Hindlimb muscle (tissue), 1 donor: ENCODE measurements at places on chromosomes 5 and 9.

DNA sequence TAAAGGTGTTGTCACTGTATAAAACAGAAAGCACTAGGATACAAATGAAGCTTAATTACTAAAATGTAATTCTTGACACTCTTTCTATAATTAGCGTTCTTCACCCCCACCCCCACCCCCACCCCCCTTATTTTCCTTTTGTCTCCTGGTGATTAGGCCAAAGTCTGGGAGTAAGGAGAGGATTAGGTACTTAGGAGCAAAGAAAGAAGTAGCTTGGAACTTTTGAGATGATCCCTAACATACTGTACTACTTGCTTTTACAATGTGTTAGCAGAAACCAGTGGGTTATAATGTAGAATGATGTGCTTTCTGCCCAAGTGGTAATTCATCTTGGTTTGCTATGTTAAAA, 43.8 kb downstream of the NDFIP1 start:
- no peak for DNase-seq

DNA sequence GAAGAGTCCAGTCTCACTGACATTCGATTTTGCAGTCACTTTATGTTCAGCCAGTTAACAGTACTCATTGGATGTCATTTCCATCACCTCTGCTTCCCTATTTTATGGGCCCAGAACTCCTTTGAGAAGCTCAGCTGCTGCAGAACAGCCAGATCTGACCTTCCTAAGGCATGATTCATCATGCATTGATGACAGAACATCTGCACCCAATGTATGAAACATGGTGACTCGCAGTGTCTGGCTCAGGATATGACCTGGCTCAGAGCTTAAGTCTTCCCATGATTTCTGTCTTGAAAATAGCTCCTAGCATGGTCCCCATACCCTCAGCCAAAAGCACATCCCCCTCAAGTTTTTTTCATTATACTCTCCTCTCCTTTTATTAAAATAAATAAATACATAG, 92.6 kb upstream of the TRIM32 start:
- no peak for DNase-seq

- no peak for DNase-seq
Measured at GRCh38 chr5:128082551-128083032, 974 bp upstream of the SLC12A2 start.

GRCh38 chr5:41793141-41793770, 77.0 kb downstream of the OXCT1 start:
- DNase-seq, result peak; percentile 71

DNA sequence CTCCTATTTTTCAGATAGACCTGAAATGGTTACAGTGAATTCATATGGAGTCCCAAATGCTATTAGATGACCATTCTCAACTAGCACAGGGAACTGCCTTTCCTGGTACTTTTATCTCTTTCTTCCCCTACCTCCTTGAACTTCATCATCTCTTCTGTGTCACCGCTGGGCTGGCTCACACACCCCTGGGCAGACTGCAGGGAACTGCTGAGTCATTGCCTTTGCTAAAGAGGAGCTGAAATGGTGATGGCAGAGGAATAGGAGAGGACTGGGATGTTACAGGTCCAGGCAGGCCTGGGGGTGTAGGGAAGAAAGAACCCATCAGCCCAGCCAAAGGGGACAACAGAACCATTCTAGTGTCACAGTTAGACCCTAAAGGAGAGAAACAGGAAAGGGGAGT, 322.3 kb downstream of the ASTN2 start:
- no peak for DNase-seq

DNA sequence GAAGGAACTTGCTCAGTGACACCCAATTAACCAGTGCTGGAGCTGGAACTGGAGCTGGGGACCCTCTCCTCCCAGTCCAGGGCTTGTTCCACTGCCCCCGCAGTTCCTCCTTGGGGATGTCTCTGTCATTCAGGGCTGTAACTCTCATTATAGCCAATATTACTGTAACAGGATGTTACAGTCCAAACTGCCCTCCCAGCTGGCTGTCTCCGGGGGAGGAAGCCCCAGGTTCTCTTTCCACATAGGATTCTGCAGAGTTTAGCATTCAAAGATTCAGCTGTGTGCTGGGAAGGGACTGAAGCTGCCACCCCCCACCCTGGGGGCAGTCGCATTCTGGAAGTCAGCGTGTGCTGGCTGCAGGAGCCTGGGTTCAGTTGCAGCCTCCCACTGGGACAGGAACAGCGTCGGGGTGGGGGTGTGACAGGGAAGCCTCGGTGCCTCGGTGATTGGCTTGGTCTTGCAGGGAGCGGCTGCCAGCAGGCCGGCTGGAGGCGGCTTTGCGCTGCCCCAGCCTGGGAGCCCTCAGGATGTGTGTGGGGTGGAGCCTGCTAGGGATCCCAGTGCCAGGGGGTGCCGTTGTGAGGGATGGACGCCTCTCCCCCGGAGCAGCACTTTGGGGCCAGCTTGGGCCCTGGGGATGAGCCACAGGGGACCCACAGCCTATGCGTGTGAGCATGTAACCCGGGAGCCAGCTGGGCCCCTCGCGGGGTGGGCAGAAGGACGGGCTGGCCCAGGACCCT, 101.1 kb downstream of the RGS3 start:
- DNase-seq, result peak; percentile 58

GRCh38 chr9:70046274-70047070, 2.8 kb downstream of the MAMDC2 start:
- no peak for DNase-seq

DNA sequence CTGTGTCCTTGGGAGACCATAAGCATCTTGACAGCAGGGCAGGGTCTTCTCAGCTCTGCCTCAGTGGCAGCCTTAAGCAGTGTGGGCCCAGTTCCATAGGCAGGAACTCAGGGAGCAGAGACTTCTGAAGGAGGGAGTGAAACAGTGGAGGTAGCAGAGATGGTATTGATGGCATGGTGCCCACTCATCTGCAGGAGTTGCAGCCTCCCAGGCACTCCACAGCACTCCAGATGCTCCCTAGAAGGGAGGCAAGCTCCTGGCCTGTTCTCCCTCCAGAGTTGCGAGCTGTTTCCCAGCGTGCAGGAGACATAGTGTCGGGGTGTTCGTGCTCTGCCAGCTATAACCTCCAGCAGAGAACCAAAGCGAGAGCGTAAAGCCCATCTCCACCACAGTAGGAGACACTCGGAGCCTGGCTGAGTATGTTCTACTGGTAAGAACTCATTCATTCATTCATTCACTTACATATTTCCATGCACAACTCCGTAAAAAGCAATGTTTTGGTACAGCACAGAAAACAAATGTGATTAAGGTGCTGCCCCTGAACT, 31.4 kb upstream of the UNC5A start:
- DNase-seq, result no peak

GRCh38 chr5:15940905-15941304, 238.7 kb downstream of the MARCHF11 start:
- DNase-seq, result no peak

DNA sequence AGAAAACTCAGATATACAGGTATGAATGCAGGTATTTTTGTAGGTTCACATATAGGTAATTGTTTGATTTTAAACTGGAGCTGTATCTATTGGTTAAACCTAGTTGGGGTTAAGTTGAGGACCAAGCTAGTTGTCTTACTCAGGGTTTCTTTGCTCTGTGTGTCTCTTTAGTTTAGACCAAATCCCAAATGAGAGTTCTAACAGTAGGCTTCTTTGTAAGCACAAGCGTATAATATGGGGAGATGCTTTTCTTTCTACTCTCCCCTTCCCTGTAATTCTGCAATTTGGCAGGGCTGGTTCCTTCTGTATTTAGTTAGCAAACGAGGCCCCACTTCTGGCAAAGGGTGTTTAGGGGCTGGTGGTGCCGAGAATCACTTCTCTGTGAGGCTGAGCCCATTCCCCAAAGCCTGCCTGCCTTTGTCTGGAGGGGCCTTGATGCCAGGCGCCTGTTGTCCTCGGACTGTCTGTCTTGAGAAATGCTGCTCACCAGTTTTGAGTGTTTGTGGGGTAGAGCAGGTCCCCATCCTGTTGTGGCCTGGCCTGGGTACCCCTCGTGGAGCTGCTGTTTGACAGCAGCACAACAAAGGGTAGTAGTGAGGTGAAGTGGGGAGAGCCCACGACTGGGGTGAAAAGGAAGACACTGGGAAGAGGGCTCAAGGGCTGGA, 259.3 kb downstream of the FANCC start:
- DNase-seq, result no peak

DNA sequence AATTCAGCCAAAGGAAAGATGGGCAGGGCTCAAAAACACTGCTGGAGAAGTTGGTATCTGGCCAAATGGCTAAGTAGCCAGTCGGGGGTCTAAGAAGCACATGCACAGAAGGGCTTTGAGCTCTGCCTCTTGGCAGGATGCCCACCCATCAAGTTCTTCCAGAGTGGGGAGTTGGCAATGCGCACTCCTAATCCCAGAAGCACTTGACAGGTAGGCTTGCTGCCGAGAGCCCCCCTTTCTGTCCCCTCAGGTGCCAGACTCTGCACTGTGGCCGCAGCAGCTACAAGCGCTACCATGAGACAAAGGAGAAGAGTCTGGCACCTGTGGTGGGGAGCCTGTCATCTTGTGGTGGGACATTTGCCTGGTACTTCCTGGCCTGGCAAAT, 252.9 kb upstream of the SLC24A2 start:
- no peak for DNase-seq

GRCh38 chr5:15373151-15373550, 126.8 kb upstream of the FBXL7 start:
- no peak for DNase-seq

- DNase-seq, result no peak
Measured at GRCh38 chr5:170313344-170313743, 15.8 kb upstream of the LCP2 start.

DNA sequence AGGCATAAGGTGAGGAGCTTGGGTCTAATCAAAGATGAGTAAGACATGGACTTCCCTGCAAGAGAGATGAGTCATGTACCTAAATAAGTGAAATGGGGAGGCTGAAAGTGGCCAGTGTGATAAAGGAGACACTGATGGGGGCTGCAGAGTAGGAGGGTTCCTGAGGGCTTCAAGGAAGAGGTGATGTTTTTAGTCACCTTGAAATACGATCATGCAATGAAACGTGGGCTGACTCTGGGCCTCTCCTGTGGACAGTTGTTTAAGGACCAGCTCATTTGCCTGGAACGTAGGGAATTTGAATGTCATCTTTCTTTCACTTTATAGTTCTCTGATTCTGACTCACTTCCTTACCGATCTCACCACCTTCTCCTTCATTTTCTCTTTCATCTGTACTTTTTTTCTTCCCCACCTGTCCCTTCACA, 49.6 kb upstream of the CPLX2 start:
- DNase-seq, result no peak

DNA sequence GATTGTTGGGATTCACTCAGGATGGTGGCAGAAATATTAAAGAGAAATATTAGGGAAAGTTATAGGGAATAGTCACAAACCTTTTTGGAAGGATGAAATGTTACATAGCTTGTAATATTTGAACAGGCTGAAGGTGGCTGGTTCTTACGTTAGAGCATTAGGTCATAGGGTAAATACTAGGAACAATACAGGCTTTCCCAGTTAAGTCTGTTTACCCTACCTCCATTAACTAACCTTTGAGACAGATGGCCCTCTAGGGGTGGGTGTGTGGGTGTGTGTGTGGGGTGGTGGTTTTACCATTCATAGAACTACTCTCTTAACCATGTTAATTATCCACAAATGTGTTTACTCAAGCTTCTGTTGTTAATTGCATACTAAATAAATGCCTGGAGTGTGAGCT, 94.3 kb upstream of the STK32A start:
- no peak for DNase-seq

DNA sequence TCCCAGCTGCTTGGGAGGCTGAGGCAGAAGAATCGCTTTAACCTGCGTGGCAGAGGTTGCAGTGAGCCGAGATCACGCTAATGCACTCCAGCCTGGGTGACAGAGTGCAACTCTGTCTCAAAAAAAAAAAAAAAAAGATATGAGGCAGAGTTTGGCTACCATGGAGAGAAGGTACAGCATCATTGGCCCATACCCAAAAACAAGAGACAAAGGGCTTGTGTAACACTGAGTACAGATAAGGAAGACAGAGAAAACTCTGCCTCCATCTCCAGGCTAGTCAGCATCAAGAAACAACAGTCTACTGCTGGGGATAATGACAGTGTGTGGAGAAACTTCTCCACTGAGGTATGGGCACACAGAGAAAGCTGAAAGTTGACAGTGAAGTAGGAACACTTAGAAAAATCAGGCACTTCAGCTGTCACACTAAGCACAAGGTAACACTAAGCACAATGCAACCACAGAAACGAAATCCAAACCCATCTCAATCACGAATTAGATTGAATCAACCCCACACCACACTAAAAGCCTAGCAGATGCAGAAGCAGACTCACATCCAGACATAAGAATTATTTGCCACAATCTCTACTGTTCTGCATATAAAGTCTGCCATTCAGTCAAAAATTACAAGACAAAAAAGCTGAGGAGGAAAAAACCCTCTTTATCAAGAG, 10.5 kb downstream of the PJA2 start:
- DNase-seq, result no peak

GRCh38 chr9:133801739-133802138, 63.6 kb upstream of the SARDH start:
- DNase-seq, result no peak

DNA sequence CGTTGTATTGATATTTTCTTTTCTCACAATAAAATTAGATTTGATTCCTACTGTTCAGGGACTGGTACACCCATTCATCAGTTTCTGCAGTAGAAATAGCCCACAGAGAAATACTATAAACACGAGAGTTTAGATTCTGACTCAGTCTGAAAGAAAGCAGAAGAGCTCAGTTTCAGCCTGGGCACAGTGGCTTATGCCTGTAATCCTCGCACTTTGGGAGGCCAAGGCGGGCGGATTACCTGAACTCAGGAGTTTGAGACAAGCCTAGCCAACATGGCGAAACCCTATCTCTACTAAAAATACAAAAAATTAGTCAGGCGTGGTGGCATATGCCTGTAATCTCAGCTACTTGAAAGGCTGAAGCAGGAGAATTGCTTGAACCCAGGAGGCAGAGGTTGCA, 8.6 kb downstream of the ITK start:
- no peak for DNase-seq

- no peak for DNase-seq
Measured at GRCh38 chr5:116898917-116899316, 324.3 kb upstream of the SEMA6A start.

DNA sequence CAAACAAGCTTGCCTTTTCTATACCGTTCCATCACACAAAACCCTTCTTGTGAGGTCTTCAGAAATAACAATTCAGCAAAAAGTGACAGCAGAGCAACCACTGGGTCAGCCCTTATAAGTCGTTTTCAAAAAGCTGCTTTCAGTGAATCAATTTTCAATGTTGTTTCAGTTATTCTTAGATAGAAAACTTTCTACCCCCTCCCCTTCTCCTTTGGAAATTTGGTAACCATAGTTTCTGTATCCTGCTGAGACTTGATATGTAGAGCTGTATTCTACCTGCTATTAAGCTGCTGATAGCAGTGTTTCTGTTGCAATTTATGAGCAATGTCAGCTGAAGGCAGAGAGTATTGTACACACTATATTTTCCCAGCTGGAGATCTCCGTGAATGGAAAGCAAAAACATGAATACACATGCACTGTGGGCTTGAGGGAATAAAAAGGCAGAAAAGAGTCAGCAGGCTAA, 75.7 kb downstream of the ZNF608 start:
- no peak for DNase-seq
